ENCODE measurements at places on chromosomes 6 and 20.
A peak's percentile ranks its signal among the peaks of the same experiment; 100 is the strongest.

DNA sequence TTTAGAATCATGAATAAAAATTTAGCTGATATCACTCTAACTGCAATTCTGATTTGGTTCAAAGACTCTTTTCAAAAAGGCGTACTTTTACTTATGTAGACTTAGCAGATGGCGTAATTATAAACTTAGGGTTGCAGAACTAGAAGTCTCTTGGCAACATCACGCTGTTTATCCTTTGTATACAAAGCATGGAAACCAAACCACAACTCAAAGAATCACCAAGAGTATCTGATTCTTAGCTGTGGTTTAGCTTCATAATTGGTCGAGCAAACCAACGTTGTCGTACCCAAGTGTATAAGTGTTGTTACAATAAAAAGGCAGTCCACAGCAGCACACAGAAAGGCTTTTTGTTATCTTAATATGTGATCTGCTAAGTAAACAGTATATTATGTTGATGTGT is 18.2 kb downstream of the STMND1 start:
- DNase-seq: no peak

DNA sequence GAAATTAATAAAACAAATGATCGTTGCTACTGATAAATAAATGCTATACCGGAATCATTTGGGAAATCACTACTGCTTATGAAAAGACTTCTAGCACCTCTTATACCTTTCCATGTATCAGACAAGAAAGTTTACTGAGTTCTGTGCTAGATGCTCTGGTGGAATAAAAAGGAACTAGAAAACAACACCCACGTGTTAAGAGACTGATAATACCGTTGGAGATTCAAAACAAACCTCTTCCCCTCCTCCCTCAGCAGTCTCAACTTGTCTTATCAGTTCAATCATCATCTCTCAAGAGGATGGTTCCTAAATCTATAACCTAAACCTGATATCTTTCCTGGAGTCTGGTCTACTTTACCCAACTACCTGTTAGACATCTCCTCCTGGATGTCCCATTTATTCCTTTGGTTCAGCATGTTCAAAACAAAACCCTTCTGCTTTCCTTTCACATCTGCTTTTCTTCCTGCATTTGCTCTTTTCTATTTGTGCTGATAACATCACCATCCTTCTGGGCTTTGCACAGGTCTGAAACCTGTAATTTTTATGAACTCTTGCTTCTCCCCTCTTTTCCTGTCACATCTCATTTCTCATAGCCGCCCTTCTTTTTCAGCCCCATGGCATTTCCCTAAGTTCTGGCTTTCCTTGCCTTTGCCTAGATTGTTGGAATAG is 122.2 kb downstream of the COL19A1 start:
- no peak for DNase-seq

GRCh38 chr6:113394216-113394615 is 462.9 kb upstream of the MARCKS start:
- no peak for DNase-seq

DNA sequence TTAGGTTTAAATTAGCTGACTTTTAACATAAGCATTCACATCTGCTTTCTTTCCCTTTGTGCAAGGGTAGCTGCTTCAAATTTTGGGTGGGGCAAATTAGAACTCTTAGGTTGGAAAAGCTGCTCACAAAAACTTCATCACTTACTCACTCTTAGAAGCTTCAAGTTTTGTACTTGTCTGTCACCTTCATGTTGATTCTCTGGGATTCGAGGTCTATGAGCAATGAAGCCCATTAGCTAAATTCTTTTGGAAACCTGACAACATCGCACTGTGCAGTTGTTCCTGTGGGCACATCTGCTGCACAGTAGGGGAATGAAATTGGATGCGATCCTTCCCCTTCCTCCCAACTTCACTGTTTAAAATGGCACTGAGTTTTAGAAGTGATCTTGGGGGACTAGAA is 156.1 kb downstream of the UBE3D start:
- no peak for DNase-seq

GRCh38 chr20:31587545-31588389 is 17.3 kb upstream of the ID1 start:
- DNase-seq: no peak

- DNase-seq: no peak
Observed at GRCh38 chr6:81226957-81227356, 525.5 kb downstream of the TENT5A start.

- DNase-seq: no peak
Observed at GRCh38 chr6:168865-169455, 123.3 kb upstream of the DUSP22 start.

DNA sequence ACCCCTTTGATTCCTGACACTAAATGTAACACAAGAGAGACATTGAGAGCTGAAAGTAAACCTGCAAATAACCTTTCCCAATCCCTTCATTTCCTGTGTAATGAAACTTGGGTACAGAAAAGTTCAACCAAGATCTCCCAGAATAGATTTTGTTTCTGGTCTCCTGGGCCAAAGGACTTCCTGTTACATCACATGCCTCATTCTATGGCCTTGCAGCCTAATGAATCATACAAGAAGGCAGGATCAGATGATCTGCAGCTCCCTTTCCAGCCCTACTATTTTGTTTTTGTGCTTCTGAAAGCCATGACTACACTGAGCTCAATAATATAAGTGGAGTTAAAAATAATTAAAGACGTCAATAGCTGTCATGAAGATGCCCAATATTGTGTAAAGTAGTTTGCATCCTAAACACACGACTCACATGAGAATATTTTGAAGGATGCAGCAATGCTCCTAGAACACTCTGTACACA is 73.4 kb upstream of the NOX3 start:
- DNase-seq: no peak

DNA sequence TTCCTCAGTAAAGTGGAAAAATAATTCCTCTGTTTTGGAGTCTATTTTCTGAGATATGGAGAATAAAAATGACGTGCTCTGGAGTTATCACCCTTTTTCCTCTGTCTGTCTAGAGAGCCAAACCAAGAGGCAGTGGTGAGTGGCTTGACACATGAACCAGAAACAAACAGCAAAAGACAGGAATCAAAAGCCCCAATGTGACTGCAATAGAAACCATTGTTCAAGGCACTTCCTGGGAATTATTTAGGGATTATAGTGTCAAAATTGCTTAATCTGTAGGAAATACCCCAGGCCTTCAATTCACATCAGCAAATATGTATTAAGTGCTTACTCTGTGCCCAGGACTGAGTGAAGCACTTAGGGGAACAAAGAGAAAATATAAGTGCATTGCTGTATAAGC is 560.4 kb upstream of the JAG1 start:
- no peak for DNase-seq

- DNase-seq: no peak
Observed at GRCh38 chr6:166477647-166478365, 95.1 kb upstream of the MPC1 start.

- DNase-seq: no peak
Observed at GRCh38 chr6:134245041-134245440, 72.9 kb downstream of the SGK1 start.

DNA sequence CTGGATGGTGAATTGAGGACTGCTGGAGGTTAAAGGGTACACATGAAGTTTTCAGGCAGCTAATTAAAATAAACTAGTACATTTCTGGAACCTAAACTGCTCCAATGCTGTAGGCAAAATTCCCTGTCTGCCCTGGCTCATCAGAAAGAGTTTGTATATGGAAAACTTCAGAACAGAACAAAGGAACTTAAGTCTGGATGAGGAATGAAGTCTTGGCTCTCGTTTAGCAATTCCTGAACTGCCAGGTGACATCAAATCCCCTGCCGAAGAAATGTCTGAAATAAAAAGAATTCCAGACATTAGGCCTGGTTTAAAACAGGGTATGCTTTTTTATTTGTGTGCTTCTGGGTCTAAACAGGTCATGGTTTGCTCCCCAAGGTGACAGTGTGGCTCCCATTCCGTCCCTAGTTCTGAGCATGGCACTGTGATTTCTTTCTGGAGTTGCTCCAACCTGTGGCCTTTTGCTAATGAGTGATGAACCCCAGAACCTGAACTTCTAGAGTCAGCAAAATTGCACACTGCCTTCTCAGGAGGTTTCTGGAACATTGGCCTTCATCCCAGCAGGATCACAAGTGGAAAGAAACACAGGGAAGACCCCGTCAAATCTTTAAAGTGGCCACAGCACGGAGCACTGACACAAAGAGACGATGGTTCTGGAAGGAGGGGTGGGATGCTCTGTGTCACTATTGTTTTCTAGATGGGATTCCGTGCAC is 129.4 kb upstream of the NAA20 start:
- DNase-seq: no peak

DNA sequence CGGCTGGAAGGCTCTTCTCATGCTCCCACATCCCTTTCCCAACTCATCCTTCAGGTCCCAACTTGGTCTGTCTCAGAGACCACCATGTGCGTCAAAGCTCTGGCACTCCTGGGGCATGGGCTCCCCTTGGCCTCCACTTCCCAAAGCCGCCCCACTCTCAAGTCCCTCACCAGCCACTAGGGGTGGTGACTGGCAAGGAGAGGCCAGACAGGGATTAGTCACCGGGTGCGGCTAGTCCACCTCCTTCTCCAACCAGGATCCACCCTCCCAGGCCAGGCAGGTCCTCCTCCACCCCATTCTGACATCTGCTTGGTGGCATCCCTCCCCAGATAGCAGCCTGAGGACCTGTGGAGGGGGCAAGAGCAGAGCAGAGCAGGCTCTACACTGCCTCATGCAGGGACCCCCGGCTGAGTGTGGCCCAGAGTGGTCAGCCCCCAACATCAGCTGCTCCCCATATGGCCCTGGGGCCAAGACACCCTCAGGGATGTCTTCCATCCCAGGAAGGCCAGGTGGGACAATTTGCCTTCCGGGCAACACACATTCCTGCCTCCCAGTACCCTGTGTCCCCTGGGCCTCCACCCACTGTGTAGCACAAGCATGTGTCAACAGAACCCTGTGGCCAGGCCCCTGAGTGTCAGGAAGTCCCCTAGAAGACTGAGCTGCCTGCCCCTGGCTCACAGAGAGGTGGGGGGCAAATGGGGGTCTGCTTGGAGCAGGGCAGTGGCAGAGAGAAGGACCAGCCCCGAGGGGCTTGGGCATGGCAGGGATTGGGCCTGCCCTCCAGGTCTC is 29.2 kb downstream of the YTHDF1 start:
- DNase-seq: no peak

- no peak for DNase-seq
Observed at GRCh38 chr20:54494303-54495006, 19.1 kb downstream of the DOK5 start.

- DNase-seq: no peak
Observed at GRCh38 chr6:25371037-25371347, 91.8 kb downstream of the CARMIL1 start.

DNA sequence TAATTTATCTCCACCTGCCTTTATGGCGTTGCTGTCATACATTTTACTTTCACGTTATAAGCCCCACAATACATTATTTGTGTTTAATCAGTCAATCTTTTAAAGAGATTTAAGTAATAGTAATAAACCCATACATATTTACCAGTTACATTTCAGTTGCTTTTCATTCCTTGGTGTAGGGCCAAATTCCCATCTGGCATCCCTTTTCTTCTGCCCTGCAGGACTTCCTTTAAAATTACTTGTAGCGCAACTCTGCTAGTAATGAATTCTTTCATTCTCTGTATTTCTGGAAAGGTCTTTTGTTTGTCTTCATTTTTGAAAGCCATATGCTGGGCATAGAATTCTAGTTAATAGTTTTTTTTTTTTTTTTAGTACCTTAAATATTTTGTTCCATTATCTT is 24.9 kb downstream of the ZNF334 start:
- DNase-seq: no peak

DNA sequence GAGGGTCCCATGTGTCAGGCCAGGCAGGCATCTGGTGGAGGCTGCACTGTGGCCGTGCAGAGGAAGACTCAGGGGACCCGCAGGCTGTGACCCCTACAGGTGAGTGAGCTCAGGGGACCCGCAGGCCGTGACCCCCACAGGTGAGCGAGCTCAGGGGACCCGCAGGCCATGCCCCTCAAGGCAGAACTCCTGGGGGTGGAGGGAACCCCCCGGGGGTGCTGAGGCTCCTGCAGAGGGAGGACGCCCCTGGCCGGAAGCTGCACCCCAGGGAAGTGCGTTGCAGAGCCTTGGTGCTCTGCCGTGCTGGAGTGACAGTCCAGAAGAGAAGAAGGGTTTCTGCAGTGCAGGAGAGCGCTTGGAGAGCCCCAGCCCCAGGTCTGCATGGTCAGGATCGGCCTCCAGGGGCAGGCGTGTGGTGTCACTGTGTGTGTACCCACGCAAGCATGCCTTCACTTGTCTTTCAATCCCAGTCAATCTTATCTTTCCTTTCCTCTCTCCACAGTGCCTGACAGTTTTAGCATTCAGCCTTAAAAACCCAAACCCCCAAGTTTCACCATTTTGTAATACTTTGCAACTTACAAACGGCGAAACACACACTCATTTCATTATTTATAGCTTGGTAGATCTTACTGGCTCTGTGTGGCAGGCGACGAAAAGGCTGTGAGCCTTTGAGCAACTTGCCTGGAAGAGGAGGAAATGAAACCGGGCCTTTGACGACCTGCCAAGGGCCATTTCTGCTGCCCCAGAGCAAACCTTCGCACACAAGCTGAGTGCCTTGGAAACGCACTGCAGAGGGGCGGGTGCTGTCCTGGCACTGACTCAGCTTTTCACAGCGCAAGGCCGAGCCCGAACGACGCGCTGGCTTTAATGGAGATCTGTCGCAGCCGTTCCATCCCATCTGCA is 101.4 kb upstream of the AGPAT4 start:
- peak; percentile 72 for DNase-seq

- DNase-seq: no peak
Observed at GRCh38 chr20:52493171-52493721, 301.7 kb upstream of the ZFP64 start.

All from tibial artery (tissue), 4 donors.